ENCODE measurements at places on chromosomes 6 and 20.

DNA sequence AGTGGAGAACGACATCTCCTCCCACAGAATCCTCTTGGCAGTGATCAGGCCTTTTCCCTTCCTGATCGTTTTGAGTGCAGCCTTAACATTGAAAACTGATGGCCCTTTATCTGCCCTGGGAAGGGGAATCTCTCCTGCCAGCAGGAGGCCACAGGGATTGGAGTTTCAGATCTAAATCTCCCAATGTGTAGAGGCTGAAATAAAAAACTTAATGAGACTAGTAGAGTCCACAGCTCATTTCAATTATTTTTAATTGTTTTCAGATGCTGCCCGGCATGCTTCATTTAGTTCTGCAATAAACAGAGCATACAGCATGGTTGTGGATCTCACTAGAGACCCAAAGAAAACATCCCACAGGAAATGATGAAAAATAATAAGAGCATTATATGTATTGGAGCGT lies 662.2 kb upstream of the HS3ST5 start:
- no peak for DNase-seq

DNA sequence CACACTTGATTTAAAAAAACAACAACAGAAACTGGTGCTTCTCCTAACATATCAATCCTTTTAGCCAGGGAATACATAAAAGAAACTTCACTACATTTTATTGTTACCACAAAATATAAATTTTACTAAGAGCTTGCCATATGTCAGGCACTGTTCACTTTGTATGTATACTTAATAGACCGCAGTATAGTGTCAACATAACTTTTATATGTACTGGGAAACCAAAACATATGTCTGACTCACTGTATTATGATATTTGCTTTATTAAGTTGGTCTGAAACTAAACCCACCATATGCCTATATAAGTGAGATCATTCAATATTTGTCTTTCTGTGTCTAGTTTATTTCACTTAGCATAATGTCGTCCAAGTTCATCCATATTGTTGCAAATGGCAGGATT lies 108.4 kb downstream of the KLHL32 start:
- no peak for DNase-seq

GRCh38 chr6:165694296-165694695 lies 31.3 kb upstream of the PDE10A start:
- DNase-seq: no peak

DNA sequence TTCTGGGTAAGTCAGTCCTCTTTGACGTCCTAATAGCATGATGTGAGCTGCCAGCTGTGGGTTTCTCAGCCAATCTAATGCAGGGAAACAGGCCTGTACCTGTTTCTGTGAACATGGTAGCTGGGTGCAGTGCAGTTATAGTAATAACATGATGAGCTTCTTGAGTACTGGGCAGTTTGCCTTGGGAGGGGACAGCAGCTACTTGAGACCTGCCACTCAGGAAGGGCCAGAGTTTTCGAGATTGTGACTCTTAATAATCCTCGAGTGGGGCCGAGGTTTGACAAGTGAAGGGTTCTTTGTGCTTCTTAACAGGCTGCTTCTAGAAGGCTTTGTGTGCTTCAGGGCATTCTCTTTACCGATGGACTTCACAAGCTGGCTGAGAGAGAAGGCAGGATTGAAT lies 180.1 kb downstream of the JARID2 start:
- DNase-seq: no peak

- no peak for DNase-seq
Observed at GRCh38 chr20:47489448-47489872, 12.2 kb upstream of the NCOA3 start.

DNA sequence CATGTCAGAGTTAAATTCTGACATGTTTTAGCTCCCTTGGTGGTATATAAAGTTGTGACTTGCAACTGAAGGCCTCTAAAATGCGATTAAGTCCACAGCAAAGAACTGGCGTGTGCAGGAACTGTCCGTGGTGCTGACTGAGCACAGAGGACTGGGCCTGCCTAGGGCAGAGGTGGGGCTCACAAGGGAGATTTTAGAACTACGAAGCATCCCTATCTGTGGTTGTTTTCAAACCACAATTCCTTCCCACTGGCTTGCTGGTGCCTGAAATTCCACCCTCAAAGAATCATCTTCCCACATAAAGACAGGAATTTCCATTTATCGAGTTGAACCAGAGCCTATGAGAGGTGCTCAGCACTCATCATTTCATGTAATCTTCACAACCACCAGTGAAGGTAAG lies 30.1 kb downstream of the RIMS4 start:
- no peak for DNase-seq

GRCh38 chr20:23193801-23194384 lies 107.8 kb upstream of the CD93 start:
- no peak for DNase-seq

DNA sequence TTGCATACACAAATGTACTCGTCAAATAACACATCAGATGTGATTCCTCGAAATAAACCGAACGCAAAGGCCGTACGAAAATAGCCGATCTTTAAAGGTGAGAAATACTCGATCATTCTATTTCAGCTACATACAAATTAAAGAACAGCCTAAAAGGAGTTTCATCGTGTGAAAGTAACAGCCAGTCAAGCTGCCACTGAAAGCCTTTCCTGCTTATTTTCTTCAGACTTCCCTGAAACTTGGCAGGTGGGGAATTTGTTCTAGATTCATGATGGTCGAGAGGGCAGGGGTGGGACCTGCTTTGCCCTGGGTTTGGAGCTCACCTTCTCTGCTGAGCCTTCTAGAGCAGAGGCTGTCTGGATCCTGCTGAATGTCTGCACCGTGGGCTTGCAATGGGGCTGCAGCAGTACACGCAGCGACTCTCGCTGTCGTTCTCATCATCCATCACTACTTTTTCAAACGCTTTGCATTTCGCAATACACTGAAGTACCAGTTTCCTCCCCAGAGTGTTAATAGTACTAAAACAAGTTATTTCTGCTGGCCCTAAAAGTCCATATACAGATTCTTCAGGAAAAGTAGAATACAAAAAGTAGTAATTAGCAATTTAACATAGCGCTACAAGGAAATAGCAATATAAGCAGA lies 16.2 kb downstream of the FOXC1 start:
- DNase-seq: no peak

DNA sequence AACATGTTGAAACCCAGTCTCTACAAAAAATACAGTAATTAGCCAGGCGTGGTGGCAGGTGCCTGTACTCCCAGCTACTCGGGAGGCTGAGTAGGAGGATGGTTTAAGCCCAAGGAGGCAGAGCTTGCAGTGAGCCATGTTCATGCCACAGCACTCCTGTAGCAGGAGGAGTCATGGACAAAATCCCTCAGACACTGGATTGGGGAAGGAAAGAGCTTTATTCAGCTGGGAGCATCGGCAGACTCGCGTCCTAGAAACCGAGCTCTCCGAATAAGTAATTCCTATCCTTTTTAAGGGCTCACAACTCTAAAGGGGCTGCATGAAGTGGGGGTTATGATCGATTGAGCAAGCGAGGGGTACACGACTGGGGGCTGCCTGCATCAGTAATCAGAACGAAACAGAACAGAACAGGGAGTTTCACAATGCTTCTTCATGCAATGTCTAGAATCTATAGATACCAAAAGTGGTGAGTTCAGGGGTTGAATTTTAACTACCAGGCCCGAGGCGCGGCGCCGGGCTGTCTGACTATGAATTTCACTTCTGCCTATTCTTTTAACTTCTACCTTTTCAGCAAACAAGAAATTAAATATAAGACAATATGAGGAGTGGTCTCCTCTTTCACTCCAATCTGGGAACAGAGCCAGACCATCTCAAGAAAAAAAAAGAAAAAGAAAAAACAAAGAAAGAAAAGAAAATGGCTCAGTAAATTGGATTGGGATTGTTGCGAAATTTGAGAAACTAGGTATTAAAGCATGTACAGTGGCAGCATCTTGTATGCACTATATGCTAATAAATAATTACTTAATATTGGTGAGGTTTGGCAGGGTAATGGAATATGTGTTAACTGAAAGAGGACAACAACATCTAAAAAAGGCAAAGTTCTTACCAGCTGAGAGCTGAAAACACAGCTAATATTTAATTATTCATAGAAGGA lies 23.6 kb downstream of the HMGN4 start:
- DNase-seq: no peak

- no peak for DNase-seq
Observed at GRCh38 chr20:8662433-8662954, 406.4 kb upstream of the PLCB4 start.

DNA sequence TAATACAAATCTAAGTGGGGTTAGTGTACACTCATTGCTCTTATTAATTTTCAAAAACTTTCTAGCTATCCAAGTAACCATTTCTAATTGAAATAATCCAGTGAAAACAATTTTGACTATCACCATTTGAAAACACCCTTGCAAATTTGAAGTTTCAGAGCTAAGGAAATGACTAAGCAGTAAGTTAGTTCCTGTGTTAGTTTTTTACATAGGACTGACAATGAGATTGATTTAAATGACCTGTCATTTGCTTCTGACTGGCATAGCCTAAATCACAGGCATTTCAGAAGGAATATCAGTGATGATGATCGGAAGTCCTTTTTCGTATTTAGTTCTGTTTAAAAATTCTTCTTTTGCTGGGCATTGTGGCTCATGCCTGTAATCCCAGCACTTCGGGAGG lies 27.0 kb downstream of the STK4 start:
- DNase-seq: no peak

DNA sequence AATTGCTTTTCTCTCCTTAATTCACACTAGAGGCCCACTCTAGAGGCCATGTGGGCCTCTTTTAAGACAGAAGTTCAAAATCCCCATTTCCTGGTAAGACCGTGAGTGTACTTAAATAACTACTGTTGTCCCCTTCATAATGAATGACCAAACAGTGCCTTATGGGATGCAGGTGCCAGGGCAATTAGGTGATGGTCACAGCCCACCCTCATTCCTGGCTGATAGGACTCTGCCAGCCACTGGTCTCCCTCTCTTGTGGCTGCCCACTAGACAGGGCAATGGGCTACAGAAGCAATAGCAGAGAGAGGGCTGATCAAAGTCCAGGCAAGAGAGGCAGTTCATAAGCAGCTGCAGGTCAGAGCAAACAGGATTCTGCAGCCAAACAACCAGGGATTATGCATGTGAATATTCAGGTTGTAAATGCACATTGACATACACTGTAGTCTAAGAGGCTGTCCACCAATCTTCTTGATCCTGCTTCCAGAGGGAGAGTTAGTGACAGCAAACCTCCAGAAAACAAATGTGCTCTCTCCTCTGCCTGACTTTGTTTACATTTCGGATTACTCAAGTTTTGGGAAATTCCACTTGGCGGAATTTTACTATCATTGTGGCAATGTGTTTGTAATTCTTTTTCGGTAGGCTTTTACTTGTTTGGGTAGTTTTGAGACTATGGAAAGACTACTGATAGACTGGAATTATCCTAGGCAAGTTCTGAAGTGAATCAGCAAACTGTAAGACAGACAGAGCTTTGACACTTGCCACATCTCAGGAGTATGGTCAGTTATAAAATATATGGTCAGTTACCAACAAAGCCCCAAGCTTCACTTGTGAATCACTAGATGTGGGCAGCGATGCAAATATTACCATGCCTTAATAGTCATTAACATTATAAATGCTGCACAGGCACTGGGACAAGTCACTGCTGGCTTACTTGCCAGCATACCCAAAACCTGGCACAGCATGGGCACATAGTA lies 12.8 kb downstream of the PTPRK start:
- DNase-seq: no peak
